ENCODE measurements at places on chromosomes 6 and 20.

GRCh38 chr6:122645256-122645655, 35.1 kb downstream of the PKIB start:
- no peak for DNase-seq

DNA sequence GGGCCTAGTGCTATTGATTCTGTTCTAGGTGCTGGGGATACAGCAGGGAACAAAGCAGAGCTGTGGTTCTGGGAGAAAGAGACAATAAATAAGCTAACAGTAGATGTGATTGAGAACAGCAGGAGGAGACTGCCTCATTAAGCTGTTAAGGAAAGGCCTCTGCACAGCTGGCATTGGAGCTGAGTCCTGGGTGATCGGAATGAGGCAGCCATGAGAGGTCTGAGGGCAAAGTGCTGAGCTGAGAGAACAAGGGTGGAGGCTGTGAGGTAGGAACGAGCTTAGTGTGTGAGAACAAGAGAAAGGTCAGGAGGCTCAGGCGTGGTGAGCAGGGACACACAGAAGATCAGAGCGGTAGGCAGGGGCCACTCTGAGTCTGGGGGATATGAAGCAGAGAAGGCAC, 18.3 kb downstream of the DDX27 start:
- no peak for DNase-seq

DNA sequence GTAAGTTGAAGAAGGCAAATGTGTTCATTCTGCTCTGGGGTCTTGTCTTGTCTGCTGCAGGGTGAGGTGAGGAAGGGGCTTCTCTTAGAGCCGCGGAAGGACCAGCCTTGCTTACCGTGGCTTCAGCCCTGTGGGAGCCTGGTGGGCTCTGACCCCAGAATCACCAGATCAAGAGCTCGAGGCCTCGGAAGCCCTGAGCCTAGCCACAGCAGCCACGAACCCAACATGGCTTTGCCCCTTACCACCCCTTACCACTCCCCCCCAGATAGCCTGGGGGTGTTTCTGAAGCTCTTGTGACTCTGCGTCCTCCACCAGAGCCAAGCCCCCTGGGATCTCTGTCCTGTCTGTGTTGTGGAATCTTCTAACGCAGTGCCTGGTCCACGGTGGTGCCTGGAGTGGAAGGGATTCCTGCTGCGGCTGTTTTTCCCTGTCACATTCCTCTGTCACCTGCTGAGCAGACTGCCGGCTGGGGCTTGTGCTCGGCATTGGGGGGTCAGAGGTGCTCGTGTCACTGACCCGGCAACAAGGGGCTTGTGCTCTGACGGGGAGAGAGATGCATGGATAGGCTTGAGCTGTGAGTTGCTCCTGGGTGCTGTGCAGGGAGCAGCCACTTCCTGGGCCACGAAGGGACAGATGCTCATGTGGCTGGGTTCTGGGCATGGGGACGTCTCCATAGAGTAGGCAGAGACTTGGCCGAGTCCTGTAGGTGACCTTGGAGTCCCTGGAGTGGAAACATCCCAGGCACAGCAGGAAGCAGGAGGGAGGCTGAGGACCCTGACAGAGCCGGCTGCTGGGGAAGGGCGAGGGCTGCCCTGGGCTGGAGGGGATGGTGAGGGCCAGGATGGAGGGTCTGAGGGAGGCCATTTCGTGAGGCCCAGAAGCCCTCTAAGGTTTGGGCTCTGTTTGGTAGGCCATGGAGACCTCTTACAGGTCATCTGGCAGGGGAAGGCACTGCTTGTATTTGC, 316.0 kb downstream of the QKI start:
- no peak for DNase-seq

GRCh38 chr6:46758960-46759753, 12.4 kb downstream of the ANKRD66 start:
- DNase-seq: no peak

GRCh38 chr20:5482791-5483190, 166.0 kb upstream of the PROKR2 start:
- DNase-seq: no peak
